ENCODE measurements at places on chromosomes 7 and 10.

- DNase-seq: no peak
Observed at GRCh38 chr10:79438021-79438698, 7.3 kb downstream of the ZCCHC24 start.

DNA sequence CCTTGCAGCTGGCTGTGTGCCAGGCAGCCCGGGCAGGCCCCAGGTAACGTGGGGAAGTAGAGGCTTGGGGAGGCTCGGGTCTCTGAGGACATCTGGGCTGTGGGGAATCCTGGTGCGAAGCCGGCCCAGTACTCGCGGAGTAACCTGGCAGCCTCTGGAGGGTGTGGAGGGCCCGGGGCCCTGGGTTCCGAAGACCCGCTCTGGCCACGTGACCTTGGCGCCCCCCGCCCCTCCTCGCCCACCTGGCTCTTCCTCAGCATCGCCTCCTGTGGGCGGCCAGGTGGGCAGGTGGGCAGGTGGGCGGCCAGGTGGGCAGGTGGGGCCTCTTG lies 143.1 kb downstream of the WDR37 start:
- DNase-seq: peak; percentile 2

DNA sequence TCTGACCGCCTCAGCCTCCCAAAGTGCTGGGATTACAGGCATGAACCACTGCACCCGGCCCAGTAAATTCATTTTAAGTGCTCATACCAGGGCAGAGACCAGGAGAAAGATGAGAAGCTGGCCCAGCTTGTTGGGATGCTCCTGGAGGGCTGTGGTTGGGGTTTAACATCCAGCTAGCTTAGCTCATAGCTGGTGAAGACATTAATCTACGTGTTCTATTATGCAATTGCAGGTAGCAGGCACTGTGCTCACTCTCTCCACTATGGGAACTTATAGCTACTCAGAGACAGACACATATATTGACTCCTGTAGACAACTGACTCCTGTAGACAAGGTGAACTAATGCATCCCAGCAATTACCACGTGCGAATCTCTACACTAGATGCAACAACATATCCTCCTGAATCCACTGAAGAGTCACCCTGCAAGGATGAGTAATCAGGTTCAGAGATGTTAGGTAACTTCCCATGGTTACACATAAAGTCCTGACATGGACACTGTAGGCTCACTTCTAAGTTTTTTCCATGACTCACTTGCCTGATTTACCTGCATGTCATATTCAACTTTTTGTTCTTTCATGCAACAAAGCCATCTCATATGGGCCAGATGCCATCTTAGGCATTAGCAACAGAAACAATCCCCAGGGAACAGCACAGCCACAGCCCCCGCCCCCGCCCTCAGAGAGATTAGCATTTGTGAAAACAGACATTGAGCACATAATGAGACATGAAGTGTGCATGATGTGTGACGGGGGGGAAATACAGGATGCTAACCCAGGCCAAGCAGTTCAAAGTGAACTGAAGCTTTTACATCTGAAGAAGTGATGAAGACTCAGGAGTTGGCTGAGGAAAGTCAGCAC lies 37.2 kb downstream of the ERLIN1 start:
- DNase-seq: peak; percentile 65

DNA sequence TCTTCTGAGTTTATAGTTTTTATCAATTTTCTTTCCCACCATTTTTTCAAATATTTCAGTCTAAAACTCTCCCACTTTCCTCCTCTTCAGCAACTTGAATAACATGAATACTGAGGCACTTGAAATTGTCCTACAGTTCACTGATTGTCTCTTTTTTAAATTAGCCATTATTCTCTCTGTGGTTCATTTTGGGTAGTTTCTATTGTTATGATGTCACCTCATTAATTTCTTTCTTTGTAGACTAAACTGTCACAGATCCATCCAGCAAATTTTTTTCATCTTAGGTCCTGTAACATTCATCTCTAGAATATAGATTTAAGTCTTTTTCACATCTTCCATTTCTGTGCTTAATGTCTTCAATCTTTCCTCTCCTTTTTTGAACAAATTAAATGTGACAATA lies 144.8 kb downstream of the LRRN3 start:
- no peak for DNase-seq

DNA sequence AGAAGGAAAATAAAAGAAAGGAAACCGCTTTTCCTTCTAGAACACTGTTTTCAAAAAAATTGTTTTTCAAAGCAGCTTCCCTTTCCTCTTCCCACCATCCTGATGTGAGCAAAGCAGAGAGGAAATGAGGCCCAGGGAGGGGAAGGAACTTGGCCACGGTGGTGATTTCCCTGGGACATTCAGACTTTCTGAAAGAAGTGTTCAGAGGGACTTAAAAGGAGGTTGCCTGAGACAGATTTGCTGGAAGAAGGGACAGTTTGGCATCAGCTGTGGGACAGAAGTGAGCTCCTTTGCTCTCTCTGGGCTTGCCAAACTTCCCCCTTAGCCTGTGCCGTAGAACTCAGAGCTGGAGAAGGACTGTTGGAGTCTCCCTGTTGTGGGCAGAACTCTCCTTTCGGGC lies 30.3 kb downstream of the ADCYAP1R1 start:
- no peak for DNase-seq

DNA sequence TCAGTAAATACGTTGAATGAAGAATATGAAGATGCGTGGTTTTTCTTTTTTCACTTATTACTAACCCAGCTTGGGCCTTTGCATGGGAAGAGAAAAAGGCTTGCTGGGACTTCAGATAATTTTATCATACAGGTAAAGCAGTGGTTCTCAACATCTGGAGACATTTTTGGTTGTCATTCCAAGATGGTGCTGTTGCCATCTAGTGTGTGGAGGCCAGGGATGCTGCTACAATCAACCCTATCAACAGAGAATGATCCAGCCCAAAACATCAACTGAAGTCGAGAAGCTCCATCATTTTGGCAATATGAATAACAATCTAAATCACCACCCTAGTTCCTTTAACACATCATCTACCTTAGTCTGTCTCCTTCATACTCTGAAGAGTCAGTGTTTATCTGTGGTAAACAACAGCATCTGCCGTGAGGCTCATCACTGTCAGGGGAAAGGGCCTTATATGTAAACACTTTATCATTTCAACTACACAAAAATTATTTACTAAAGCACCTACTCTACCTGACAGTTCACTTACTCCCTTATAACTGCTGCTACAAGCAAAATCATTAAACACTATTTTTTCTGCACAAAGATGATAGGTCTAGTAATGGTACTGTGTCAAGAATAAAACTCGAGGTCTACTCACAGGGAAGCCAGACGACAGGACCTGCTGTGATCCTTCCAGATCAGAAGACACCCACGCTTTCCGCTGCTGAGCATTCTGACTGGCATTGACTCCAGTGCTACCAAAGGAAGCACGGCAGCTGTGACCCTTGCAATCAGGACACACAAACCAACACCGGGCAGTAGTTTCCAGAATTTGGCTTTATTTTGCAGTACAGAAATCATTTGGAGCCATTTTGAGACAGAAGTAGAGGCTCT lies 48.6 kb downstream of the GDI2 start:
- DNase-seq: no peak

DNA sequence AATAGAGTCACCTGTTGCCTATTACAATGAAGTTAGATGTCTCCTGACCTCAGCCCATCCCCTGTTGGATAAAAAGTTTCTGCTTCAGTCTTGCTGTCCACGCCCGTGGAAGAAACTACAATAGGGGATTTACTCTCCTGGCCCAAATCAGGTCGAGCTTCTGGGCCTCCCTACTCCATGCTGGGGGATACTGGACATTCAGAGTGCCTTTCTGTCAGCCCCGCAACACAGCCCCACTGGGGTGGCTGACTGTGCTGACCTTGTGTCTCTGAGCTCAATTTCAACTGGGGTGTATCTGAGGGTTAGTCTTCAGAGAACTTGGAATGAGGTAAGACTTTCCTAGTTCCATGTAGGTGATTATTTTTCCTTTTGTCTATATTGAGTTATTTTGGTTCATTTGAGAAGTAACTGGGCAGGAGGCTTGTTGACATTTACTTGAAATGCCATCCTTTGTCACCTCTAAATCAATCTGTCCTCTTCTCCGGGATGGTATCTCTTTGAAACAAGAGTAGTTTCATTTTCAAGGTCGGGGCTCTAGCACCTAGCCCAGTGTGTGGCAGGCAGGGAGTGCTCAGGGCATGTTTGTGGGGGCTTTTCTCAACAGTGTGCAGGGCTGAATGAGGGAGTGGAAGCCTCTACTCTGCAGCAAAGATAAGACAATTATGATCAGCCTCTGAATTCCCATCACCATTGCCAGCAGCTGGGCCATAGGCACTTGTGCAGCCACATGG lies 17.7 kb upstream of the CXCL12 start:
- DNase-seq: no peak

GRCh38 chr7:158724658-158725505 lies 20.3 kb upstream of the NCAPG2 start:
- no peak for DNase-seq

- DNase-seq: peak; percentile 60
Observed at GRCh38 chr10:49164559-49165188, 23.5 kb downstream of the TMEM273 start.

- DNase-seq: no peak
Observed at GRCh38 chr7:73618538-73618937, 5.8 kb downstream of the MLXIPL start.

Data from activated T-cell treated with anti-CD3 and anti-CD28 coated beads, Interleukin-2, amount 50 U/mL, for 24 hours (primary cell).